Testis (tissue), 5 donors: ENCODE measurements at places on chromosomes 16 and 17. TPM values are rescaled to one million over a fixed set of nuclear protein-coding genes. Genes with fewer than 3 reads are reported as not detected.

Gene AATK
- total RNA-seq: 3.8 TPM

DNA sequence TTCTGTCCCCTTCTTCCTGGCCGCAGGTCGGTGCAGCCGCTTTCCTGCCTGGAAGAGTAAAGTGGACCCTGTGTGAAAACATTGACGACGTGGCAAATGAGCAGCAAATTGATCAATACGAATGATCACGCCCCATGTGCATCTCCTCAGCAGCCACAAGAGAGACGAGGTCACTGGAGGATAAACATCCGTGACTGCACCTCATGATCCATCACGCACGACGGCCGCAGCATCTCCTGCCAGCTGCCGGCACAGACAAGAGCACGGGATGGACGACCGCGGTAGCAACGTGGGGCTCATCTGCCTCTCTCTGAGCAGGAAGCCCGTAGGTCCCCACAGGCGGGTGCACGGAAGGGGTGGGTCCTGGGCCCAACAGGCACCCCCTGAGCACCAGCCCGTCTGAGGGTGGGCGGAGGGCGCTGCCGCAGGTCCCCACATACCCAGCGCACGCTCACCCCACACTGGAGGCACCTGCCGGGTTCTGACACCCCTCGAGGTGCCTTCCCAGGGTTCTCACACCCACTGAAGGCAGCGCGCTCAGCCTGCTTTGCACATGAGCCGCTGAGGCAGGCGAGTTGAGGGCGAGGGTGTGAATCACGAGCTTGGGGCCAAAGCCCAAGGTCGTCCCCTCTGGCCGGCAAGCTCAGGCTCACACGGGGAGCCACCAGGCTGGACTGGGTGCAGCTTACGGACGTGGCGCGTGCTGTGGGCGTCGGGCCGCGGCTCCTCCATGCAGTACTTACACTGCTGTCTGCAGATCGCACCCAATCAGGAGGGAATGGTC is 12.3 kb upstream of the CDH15 start:
- H3K4me3 ChIP-seq: no peak overlapping the region
- H3K27me3 ChIP-seq: no peaks in the 10 kb centered on the region
- H3K4me1 ChIP-seq: peaks cover 26% of the 10 kb centered on the region
- H3K36me3 ChIP-seq: no peaks in the 10 kb centered on the region

Gene NUTF2
- total RNA-seq: 239 TPM

Gene TBC1D3C
- total RNA-seq: 1.3 TPM

Gene GDPD3
- 4.0 TPM for total RNA-seq

DNA sequence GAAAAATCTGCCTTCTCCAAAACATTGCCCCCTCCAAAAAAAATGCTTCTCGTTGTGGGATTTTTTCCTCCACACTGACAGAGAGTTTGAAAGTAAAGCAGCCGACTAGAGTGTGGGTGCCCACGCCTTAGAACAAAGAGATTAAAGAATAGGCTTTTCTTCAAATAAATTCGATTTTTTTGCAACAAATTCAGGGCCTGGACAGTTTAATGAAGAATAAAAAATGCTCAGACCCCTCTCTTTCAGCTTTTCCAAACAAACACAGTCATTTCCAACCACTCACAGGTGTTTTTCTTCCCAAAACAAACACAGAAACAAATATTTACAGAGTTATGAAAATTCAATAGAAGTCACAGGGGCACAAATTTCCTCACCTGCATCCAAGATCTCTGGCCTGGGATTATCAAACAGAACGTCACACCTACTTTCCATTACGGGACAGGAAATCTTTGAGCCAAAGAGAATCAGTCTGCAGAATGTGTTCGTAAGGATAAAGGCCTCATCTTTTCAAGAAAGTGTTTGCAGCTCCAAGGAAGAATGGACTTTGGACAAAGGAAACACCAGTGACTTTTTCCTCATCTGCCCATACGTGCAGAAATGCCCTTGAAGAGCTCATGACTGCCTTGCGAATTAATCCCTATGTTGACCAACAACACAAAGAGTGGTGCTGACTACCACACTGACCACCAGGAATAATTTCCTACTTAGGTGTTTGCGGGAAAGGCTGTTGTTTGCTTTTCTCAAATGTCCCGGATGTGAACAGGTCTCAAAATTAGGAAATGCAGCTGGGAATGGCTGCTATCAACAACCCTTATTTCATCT is 31.3 kb upstream of the TOX3 start:
- no peak overlapping the region for H3K4me3 ChIP-seq
- no peak overlapping the region for H3K27ac ChIP-seq
- no peaks in the 10 kb centered on the region for H3K27me3 ChIP-seq
- no peaks in the 10 kb centered on the region for H3K36me3 ChIP-seq
